ENCODE measurements at places on chromosomes 6 and 20.

- no peak for DNase-seq
Measured at GRCh38 chr6:140572867-140573266, 1198.4 kb upstream of the CITED2 start.

- DNase-seq: no peak
Measured at GRCh38 chr6:1814279-1814678, 204.6 kb downstream of the FOXC1 start.

DNA sequence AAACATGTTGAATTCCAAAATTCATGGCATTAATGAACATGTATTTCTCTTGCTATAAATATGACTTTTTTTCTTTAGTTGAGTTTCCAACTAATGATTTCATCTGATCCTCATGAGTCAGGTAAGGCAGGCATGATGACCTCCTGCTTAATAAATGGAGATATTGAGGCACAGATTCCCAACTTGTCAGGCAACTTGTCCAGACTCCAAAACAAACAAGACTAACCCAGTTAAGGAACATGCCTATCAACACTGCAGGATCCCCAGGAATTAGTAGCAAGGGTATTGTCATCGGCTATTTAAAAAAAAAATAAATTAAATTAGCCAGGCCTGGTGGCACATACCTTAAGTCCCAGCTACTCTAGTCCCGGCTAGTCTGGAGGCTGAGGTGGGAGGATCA lies 121.3 kb upstream of the SALL4 start:
- DNase-seq: no peak

- DNase-seq: no peak
Measured at GRCh38 chr6:39819228-39819627, 27.1 kb downstream of the DAAM2 start.

- no peak for DNase-seq
Measured at GRCh38 chr6:16371401-16371800, 133.0 kb downstream of the GMPR start.

Data from SK-N-MC (cell line).